ENCODE measurements at places on chromosomes 5 and 9. TPM values are rescaled to one million over a fixed set of nuclear protein-coding genes. Genes with fewer than 3 reads are reported as not detected.
A peak's percentile ranks its signal among the peaks of the same experiment; 100 is the strongest.

DNA sequence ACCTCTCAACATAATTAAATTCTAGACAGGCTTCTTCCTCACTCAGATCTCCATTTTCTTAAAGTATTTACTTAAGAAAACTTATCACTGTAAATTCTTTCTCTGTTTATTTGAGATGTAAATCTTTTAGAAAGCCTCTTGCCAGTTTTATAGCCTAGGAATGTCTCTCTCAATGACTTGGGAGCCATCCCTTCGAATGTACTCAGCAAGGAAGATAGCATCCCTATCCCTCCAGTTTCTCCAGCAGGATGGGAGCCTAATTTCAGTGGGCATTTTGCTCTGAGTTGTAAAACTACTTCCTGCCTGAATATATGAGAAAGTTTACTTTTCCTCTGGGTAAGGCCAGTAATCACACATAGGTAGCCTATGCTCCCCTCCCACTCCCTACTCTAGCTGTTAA, 558.5 kb upstream of the ARRDC3 start:
- DNase-seq, result no peak

DNA sequence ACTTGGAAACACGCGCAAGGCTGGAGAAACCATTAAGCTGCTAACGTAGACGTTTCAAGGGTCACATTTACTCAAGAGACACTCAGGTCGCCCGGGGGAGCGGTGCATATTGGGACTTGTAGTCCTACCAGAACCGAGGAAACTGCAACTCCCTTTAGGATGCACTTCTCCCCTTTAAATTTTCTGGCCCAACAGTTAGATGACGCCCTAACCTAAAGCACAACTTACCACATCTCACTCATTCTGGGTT, 384 bp upstream of the DMXL1 start:
- no peak for DNase-seq

CER1 gene
- total RNA-seq, result not detected

GRCh38 chr5:132102101-132102701, 28.6 kb downstream of the CSF2 start:
- no peak for DNase-seq

GRCh38 chr9:95669253-95669652, 152.5 kb upstream of the PTCH1 start:
- DNase-seq, result no peak

GRCh38 chr9:88829276-88829675, 162.0 kb upstream of the S1PR3 start:
- no peak for DNase-seq

CYSRT1 gene
- total RNA-seq, result 2.1 TPM

DNA sequence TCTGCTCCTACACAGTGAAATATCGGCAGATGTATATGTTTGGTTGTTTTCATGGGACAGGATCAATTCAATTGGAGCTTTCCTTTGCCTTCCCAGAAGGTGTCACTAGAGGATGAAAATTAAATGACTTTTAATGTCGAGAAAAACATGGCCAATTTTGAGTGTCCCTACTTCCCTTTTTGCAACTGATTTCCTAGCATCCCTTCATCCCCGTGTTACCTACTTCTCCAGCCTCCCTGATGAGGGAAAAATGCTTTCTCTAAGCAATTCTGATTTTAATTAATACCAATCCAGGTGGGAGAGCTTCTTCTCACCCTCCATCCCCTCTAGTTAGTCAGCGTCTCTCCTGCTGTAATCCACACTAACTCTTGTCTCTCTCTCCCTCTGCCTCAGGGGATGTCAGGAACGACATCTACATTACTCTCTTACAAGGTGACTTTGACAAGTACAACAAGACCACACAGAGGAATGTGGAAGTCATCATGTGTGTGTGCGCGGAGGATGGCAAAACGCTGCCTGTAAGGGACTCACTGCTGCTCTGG, 64.9 kb downstream of the DOCK2 start:
- DNase-seq, result no peak

DNA sequence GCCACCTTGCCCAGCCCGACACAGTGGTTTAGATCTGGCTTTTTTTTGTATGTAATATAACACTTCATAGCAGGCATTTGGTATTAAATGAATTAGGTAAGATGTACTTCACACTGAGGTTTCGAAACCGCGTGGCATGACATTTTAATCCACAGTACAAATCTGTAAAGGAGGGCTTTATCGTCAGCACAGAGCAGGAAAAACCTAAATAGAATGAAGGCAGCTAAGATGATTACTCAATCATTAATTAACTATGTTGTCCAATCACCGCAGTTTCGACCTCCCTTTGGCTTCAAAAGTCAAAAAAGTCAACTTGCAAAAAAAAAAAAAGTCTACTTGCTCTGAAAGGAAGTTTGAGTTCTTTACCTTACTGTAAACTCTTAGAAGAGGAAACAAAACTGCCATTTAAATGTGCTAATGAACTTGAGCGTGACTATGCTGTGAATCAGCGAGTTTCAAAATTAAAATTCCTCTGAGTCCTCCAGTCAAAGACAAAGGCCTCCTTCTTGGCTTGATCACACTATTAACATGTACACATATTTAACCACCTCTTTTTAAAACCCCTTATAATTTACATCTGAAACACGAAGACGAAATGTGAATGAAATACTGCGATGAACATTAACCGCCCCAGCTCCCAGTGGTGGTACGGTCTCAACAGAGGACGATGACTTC, 698 bp upstream of the SEC24A start:
- peak; percentile 21 for DNase-seq

DOCK2 gene
- not detected for total RNA-seq

DNA sequence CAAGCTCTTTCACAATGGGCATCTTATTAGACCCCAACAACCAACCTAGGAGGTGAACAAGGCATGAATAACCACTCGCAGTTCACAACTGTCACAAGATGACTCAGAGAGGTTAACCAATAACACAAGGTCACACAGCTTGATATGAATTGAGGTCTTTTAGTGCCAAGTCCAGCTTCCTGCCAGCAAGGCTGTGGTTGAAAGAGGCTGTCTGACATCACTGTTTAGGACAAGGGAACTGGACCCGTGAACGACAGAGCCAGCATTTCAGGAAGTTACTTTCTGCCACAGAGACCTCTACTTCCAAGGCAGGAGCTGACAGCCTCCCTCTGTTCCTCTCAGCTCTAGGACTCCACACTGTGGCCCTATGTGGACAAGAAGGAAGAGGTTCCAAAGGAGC, 53.4 kb upstream of the ALDH1B1 start:
- DNase-seq, result no peak

GRCh38 chr5:181053488-181054121, 13.5 kb downstream of the BTNL9 start:
- DNase-seq, result no peak

- DNase-seq, result no peak
Measured at GRCh38 chr9:108662091-108662875, 193.5 kb downstream of the ACTL7B start.

- DNase-seq, result peak; percentile 99
Measured at GRCh38 chr9:112119225-112120029, 55.7 kb downstream of the SUSD1 start.

TOR1A gene
- total RNA-seq, result 31.6 TPM

IL13 gene
- total RNA-seq, result not detected

LCN9 gene
- not detected for total RNA-seq

- no peak for DNase-seq
Measured at GRCh38 chr9:22683700-22684075, 237.1 kb downstream of the DMRTA1 start.

ARAP3 gene
- total RNA-seq, result not detected

- no peak for DNase-seq
Measured at GRCh38 chr9:134628354-134628736, 13.3 kb upstream of the COL5A1 start.

GRCh38 chr5:81145329-81145935, 87.7 kb upstream of the CKMT2 start:
- no peak for DNase-seq

DNA sequence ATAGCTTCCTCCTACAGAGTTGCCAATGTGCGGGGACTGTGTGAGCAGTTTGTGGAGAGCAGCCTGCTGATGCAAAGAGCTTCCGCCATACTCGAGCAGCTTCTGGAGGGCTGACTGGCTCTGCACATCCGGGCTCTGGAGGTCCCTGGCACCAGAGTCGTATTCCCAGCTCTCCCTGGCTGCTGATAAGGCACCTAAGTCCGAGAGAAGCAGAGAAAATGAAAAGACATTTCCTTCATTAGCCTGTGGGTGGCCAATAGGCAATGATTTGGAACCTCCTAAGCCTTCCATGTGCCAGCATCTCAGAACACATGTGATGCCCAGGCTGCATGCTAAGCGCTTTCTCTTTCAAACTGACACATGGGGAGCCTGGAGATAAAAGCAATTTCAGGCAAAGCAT, 94.3 kb downstream of the TSSK1B start:
- no peak for DNase-seq

- DNase-seq, result no peak
Measured at GRCh38 chr5:56671571-56671970, 143.8 kb upstream of the MAP3K1 start.

CD74 gene
- 30.1 TPM for total RNA-seq

ARL14EPL gene
- not detected for total RNA-seq

LAMC3 gene
- total RNA-seq, result 0.07 TPM

- no peak for DNase-seq
Measured at GRCh38 chr5:179435731-179436315, 90.6 kb upstream of the ADAMTS2 start.

KCNT1 gene
- not detected for total RNA-seq

GRCh38 chr9:75061169-75061568, 26.8 kb downstream of the NMRK1 start:
- no peak for DNase-seq

DNA sequence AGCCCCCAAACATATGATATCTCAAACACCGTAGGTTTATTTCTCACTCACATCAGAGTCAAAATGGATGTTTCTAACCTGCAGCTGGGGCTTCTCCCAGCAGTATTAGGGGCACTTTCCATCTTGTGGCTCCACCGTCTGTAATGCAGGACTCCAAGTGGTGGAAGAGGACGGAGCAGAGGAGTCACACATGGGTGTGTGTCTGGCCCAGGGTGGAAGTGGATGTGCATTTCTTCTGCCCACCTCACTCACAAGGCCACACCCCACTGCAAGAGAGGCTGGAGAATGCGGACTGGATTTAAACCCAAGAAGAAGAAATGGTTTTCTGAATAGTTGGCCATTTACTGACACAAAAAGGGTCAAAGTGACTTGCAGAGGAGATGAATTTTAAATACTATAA, 13.9 kb downstream of the IL7R start:
- DNase-seq, result no peak

PAEP gene
- total RNA-seq, result 0.75 TPM

DNA sequence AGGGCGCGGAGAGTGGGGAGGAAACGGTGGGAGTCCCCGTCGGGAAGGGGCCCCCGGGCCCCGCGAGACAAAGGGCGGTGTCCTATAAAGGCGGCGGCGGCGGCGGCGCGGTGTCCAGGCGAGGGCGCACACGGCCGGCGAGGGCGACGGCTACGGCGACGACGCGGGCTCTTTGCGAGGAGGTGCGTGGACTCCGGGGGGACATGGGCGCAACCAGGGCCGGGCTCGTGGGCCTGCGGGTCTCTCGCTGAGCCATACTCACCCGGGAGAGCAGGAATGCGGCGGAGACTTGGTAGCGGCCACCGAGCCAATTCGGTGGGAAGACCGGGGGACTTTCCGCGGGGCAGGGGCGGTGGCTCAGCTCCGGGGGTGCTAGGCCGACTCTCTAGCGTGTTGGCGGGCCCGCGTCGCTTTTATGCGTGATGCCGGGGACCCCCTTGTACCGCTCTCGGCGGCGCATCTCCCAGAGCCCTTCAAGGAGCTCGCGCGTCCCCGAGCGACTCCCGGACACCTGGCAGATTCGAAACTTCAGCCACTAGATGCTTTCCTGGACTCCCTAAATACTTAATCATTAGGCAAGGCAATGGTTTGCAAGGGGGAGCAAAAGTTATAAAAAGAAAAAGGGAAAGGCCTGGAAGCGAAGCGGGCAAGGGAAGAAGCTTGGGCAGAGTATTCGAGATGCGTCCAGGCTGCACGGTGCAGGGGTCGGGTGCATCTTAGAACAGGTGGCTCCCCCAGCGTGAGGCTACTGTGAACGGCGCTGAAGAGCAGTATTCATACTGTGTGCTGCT, 5.9 kb upstream of the TAL2 start:
- no peak for DNase-seq

DNA sequence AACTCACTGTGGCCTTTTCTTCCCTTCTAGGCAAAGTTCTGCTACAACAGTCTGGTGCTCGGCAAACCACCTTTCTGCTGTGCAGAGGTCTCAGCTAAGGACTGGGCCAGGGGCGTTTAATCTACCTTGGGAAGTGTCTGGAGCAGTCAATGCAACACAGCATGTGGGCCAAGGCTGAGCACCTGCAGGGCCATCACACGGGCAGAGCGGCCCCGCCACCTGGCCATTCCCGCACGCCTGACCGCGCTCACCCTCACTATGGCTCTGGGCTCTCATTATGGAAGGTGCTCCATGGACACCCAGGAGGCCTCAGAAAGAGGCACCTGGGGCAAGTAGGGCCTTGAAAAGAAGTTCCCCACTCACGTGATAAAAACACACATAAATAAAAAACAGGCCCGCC, 65.7 kb upstream of the TBC1D9B start:
- DNase-seq, result no peak

NR5A1 gene
- total RNA-seq, result 38.8 TPM

DNA sequence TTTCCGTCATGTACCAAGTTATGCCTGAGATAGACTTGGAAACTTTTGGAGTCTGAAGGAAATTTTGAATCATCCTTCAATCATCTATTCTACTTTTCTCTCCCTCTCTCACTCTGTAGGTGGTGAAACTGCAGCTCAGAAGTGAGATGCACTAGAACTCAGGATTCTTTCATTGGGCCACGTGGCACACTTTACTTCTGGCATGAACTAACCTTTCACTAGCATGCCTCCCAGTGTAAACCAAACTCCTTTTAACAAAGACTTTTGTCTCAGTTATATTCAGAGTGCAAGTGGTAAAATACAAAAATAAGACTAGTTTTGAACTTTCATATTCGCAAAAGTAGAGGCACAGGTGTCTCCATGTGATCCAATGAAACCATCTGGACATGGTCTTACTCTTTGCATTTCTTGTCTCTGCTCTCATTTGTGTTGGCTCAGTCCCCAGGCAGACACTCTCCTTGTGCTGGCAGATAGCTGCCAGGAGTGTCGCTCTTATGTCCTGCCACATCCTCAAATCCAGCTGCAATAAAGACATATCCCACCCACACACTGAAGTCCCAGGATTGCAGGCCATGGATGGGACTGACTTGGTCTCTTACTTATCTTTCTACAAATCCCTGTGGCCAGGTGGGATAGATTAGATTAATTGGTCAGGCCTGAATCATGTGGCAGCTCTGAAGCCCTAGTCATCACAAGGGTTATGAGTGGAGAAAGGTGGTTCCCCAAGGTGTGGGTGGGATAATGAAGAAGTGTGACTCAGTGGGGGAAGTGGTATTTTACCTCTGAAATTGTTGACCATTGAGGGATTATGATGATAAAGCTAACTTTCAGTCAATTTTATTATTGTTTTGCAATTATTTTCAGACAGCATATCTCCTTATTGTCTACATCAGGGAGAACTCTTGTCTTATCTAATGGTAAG, 267.5 kb downstream of the GABRB2 start:
- DNase-seq, result no peak

- DNase-seq, result no peak
Measured at GRCh38 chr5:121160591-121160990, 691.1 kb upstream of the FTMT start.

CYLC2 gene
- total RNA-seq, result not detected

GRCh38 chr9:81776834-81777233, 87.5 kb upstream of the TLE1 start:
- no peak for DNase-seq

- DNase-seq, result no peak
Measured at GRCh38 chr5:34535944-34536623, 120.0 kb upstream of the RAI14 start.

- no peak for DNase-seq
Measured at GRCh38 chr5:135140446-135141204, 106.6 kb upstream of the PITX1 start.

GRCh38 chr5:105632043-105632442, 2038.7 kb downstream of the EFNA5 start:
- DNase-seq, result no peak

PRR16 gene
- not detected for total RNA-seq
